ENCODE measurements at places on chromosomes 7 and 10.

GRCh38 chr10:47044741-47045140 is 133.5 kb downstream of the PTPN20 start:
- DNase-seq = no peak

GRCh38 chr7:41705109-41705901 is 2.4 kb upstream of the INHBA start:
- DNase-seq = peak; percentile 97

DNA sequence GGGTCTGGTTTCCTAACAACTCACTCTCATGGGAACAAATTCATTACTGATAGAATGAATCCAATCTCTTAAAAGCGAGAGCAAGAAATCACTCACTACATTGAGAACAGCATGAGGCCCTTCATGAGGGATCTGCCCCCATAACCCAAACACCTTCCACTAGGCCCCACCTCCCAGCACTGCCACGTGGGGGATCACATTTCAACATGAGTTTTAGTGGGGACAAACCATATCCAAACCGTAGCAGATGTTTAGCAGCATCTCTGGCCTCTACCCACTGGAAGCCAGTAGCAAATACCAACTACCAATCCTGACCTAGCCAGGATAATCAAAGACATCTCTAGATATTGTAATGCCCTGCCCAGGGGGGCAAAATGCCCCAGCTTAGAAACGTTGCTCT is 243.9 kb downstream of the ARHGAP21 start:
- DNase-seq = no peak

DNA sequence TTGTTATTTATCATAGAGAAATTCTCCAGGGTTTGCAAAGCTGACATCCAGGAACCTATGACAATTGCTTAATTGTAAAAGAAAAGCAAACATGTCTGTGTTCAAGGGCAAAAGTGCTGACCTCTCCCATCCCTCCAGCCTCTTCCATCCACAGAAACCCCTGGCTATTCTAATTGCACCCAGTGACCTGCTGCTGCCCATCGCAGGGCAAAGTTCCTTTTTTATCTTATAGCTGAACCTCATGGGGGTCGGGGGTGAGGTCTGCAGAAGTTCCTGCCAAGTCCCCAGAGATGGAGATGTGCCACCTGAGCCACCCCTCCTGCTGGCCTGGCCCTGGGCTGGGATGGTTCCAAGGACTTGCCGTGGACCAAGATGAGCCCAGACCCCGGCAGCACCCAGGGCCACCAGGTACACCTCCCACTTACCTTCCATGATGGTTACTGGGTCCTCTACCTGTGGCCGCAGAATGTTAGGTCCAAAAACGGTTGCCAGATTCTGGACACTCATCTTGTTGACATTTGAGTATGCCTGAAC is 146.5 kb downstream of the MAPK8 start:
- no peak for DNase-seq

- DNase-seq = no peak
Measured at GRCh38 chr7:139629392-139630082, 106.1 kb downstream of the CLEC2L start.

- no peak for DNase-seq
Measured at GRCh38 chr7:30428246-30429155, 50.1 kb downstream of the NOD1 start.

DNA sequence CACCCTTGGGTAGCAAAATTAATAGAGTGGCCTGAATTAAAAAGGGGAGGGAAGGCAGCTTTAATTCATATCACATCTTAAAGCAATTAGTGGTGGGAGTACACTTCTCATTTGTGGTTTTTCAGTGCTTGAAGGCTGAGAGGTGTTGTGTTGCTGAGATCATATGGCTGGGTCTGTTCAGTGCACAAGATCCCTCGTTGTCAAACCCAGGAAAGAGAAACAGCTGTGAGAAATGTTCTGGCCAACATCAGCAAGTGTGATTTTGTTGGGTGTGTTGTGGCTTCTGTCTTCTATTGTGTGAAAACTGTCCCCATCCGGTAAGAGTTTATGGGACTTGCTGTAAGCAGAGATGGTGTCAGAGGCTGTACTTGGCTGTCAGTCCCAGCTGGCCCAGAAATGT is 197.9 kb upstream of the BMPER start:
- DNase-seq = no peak

- DNase-seq = no peak
Measured at GRCh38 chr10:126909147-126909546, 3.9 kb downstream of the DOCK1 start.

DNA sequence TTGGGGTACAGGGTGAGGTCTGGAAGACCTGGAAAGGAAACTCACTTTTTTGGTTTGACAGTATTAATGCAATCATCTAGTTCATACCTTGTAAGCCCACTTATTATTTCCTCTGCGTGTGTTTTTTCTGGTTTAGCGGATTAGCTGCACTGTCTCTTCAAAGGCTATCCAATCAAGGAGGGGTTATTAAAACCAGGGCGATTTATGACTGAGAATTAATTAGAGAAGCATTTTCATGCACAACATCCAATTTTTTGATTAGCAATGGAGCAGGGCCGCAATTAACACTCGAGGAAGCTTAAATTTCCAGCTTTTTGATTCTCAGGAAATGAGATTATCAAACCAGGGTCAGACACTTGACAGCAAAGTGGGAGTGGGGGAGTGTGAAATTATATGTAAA is 248.9 kb downstream of the EXOC4 start:
- DNase-seq = no peak

DNA sequence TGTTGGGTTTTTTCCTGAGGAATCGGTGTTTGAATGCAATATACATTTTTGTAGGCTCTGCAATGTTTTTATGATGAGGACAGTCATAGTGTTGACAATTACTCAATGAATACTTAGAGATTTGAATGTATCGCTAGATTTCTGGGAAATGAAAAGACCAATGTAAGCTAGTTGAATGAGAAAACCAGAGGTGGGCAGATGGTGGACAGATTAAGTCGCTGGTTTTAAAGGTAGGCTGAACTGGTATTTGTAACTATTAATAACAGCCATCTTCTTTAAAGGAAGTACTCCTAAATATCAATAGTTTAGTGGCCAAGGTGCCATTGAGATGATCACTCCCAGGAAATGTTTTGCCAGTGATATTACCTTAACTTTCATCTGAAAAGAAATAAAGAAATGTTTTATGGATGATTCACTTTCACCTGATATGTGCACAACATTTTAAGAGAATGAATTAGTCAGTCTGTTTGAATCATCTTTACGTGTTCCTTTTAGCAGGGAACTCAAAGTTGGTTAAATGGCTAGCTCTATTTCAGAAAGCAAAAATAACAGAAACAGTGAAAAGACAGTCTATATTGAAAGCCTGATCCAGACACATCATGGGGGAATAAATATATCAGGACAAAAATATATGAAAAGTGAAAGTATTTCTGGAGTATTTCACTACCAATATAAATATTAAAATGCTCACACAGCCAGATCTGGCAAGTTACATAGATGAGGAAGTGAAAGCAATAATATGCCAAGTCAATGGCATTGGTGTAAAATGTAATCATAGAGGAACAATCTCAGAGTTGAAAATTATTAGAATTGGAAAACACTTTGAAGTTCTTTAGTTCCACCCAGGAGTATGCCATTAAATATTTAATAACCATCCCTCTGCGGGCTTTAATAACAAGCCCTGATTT is 20.7 kb downstream of the MET start:
- DNase-seq = peak; percentile 86

GRCh38 chr10:10886861-10887531 is 130.7 kb upstream of the CELF2 start:
- no peak for DNase-seq

DNA sequence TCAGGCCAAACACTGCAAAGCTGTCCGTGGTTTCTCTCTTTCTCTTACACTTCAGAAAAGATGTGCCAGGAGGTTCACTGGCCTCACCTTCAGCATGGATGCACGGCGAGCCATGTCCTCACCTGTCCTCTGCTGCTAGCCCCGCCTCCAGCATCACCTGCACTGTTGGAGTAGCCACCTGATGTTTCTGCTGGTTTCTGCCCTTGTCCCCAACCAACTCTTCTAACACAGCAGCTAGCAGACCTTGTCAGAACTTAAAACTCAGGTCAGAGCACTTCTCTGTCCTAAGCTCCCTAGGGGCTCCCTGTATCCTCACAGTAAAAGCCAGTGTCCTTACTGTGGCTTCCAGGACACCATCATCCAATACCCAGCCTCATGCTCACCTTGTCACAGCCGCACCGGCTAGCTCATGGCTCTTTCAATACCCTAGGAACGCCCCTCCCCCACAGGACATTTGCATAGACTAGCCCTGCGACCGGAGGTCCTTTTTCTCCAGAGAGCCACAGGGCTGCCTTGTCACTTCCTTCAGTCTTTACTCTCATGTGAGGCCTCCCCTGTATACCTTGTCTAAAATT is 15.2 kb downstream of the PALD1 start:
- no peak for DNase-seq

- peak; percentile 1 for DNase-seq
Measured at GRCh38 chr7:136030330-136030729, 53.2 kb upstream of the MTPN start.
